ENCODE measurements at places on chromosomes 3 and 15.

DNA sequence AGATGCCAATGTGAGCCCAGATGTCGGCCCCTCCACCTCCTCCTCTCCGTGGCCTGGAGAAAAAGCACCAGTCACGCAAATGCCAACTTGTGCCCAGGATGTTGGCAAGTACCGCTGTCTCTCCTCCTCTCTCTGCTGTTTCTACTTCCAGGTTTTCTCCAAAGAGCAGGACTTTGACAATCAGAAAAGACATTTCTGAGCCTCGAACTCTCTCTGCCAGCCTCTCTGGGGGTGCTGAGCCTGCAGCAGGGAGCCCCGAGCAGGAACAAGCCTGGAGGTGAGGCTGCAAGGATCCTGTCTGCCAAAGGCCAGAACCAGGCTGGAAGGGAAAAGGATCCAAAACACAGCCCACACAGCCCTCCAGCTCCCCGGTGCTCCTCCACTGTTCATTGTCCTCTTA lies 89.7 kb downstream of the SEC22A start:
- DNase-seq = no peak

- no peak for DNase-seq
Observed at GRCh38 chr15:59345326-59345725, 27.3 kb downstream of the MYO1E start.

DNA sequence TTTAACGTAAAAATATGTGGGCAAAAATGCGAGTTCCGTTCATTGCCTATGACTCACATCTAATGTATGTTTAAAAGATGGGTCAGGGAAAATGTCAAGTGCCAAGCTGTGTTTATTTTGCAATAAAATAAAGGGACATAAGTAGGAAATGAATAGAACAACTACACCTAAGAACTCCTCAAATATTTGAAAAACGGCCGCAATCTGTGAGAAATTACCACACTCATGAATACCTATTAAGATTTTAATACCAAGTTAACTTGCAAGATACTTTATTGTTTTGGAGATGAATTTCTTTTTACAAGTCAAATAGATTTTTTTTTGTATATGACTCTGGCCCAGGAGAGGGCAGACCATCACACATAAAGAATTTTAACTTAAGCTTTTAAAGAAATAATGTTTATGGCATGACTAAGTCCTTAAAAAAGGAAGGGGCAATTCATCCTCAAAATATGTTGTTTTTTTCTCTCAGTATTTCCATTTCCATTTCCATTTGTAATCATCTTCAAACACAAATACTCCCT lies 152.7 kb downstream of the SUCNR1 start:
- DNase-seq = no peak

DNA sequence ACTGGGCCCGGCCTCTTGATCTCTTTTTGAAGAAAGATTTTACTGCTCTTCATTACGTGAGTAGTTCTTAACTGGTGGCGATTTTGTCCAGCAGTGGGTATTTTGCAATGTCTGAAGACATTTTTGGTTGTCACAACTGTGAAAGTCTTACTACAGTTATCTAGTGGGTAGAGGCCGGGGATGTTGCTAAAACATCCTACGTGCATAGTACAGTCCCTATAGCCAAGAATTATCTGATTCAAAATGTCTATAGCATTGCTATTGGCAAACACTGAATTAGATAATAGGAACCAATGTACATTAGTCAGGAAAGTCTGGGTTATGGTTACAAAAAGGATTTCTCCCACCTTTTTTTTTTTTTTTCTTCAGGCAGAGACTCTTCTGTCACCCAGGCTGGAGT lies 38.1 kb downstream of the FOXL2 start:
- DNase-seq = no peak

GRCh38 chr3:16378920-16379319 lies 113.9 kb downstream of the OXNAD1 start:
- DNase-seq = no peak

GRCh38 chr3:97938444-97938843 lies 33.8 kb downstream of the RIOX2 start:
- DNase-seq = no peak

DNA sequence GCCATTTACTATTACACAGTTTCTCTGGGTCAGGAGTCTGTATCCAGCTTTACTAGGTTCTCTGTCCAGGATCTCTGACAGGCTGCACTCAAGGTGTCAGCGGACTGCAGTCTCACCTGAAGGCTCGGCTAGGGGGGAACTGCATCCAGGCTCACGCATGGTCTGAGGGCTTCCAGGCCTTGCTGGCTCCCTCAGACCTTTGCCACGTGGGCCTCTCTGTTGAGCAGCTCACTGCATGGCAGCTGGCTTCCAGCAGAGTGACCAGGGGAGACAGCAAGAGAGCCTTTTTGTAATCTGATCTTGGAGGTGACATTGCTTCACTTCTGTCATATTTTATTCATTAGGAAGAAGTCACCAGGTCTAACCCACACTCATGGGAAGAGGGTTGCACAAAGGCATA lies 152.3 kb downstream of the CACNA2D3 start:
- no peak for DNase-seq

DNA sequence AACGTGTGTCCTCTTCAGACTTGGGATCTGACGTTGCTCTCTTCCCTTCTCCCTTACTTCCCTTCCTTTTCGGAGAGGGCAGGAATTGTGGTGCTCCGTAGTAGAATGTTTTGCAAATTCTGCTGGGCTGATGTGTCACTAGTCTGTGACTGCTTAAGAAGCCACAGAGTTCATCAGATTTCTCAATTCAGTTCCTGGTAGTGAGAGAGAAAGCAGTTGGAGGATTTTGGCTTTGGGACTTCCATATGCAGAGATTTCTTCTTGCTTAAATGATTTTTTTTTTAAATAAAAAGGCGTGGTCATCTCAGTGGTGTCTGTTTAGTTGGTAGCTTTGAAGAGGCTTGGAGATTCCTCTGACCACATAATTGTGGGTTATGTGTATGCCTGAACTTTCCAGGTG lies 10.1 kb downstream of the CEMIP start:
- no peak for DNase-seq

GRCh38 chr3:35028157-35028556 lies 611.2 kb upstream of the ARPP21 start:
- no peak for DNase-seq

DNA sequence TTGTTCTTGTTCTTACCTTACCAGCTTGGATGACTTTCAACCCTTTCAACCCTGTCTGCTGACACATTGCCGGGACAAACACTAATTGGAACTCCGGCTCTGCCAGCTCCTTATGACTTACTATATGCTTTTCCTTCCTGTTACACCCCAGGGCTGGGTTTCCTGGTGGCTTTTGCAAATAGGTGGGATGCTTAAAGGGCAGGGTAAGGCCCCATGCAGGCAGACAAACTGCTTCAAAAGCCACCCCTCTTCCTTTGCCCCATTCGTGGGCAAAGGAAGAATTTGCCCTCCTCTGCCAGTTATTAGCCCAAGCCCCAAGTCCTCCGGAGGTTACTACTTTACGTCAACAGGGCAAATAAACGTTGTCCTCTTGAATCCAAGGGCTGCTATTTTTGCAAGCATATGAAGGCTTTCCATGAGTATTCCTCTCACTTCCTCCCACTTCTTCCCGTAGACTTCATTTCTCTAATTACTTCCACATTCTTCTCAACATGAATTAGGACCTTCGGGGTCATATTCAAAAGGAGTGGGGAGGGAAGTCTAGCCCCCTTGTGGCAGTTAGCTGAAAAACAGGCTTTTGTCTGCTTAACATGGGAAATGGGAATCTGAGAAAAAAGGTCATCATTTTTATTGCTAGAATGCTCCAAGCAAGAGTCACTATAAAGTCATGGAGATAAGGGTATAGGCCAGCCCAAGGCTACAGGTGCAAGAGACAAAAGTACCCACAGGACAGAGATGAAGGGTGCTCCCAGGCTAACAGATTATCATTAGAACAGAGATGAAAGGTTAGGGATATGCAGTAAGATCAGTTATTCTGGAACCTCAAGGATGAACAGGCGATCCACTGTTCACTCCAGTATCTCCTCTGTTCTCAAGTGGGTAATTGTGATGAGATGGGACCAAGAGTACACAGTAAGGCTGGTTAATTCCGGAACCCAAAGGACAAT lies 56.3 kb upstream of the FSTL1 start:
- DNase-seq = no peak

DNA sequence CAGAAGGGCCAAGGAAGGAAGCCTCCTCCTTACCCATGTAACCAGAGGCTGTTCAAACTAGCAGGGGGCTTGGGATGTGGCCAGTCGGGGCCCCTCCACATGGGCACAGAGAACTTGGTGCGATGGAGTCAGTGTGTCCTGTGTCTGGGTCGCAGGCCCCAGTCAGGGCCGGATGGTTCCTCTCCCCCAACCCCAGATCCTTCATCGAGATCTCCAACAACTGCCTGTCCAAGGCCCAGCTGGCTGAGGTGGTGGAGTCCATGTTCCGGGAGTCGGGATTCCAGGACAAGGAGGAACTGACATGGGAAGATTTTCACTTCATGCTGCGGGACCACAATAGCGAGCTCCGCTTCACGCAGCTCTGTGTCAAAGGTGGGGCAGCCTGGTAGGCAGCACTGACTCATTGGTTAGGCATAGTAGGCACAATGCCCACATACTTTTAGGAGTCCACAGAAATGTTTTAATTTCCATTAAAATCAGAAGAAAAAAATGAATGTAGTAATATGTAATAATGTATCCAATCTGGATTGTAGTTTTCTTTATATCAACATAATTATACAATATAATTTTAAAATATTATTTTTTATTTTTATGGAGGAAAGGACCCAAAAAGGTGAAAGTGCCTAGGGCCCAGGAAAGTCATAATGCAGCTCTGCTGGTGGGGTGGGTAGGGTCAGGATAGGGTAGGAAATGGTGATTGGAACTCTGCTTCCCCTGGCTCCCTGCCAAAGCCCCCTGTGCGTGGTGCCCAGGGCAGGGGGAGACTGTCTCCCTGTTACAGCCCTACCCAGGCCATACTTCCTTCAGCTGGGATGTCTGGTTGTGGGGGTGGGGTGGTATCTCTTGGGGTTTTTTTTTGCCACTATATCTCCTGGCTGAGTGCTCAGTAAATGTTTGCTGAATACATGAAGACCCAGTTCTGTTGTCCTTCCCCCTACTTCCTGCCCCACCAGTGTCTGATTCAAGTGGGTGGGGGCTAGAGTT lies 18.6 kb downstream of the DUOX1 start:
- DNase-seq = no peak

GRCh38 chr15:98548139-98548971 lies 100.0 kb upstream of the IGF1R start:
- DNase-seq = no peak

GRCh38 chr15:44479343-44479742 lies 51.9 kb downstream of the CTDSPL2 start:
- no peak for DNase-seq

DNA sequence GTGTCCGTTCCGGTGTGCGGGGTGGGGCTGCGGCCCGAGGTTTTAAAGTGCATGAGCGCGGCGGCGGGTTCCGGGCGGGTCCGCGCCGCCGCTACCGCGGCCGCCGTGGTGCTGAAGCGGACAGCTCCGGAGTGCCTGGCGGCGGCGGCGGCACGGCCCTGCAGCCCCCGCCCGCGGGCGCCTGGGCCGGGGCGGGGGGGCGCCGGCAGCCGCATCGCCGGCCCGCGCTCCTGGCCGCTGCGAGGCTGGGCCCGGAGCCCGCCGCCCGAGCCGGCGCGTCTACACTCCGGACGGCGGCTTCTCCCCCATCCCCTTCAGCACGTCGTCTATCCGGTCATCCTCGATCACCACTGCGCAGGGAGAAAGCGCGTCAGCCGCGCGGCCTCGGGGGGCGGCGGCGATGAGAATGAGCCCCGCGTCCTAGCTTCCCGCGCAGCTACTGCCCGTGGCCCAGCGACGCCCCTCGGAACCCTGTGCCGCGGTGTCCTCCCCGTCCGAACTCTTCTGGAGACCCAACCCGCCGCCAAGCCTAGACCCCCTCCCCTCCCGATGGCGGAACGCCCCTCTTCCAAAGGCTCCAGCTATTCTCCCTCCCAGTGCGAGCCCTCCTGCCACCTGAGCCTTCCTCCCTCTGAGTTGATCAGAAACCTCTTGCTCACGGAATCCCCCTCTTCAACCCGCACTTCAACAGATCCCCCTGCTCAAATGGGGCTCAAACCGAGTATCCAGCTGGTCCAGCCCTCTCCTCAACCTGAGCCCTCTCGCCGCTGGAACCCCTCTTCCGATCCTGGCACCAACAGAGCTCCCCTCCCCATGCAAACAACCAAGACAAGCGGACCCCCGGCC lies 1.3 kb downstream of the CAMK2N2 start:
- no peak for DNase-seq

- DNase-seq = no peak
Observed at GRCh38 chr3:8560366-8561007, 58.9 kb downstream of the LMCD1 start.

- DNase-seq = no peak
Observed at GRCh38 chr15:41836073-41836472, 2.6 kb upstream of the PLA2G4B start.

Data from NCI-H1092 (cell line).